Tibial artery (tissue), 4 donors: ENCODE measurements at places on chromosomes 5 and 9.

DNA sequence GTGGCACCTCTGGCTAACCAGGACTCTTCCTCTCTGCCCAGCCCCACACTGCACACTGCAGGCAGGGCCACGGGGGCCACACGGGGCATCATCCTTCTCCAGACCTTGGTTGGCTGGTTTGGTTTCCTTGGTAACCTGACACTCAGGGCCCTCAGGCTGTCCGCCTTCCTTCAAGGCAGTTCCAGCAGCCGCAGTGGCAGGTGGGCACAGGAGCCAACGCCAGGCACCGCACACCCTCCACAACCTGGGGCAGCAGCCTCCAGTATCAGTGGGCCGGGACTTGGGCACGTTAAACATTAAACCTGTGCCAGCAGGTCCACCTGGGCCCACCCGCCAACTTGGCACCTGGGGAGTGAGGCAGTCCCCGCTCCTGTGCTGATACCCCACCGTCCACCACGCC, 1.9 kb downstream of the NPDC1 start:
- no peak for DNase-seq

- DNase-seq, result no peak
Measured at GRCh38 chr5:2165203-2165602, 282.5 kb upstream of the IRX4 start.

DNA sequence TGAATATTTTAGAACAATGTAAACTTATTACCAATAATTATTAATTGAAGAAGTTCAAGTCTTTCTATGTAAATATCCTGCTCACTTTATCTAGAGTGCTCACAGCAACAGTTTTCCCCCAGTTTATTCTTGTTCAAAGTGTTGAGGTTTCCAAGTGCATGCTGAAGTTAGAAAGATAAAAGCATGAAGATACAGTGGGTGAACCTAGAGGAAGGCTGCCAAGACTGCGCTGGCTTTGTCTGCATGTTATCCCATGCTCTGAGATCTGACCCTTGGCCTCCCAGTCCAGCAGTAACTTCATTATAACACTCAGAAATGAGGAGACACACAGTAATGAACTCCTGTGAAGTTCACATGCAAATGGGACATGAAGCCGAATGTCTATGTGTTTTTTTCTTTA, 76.0 kb upstream of the PIP5K1B start:
- DNase-seq, result no peak

DNA sequence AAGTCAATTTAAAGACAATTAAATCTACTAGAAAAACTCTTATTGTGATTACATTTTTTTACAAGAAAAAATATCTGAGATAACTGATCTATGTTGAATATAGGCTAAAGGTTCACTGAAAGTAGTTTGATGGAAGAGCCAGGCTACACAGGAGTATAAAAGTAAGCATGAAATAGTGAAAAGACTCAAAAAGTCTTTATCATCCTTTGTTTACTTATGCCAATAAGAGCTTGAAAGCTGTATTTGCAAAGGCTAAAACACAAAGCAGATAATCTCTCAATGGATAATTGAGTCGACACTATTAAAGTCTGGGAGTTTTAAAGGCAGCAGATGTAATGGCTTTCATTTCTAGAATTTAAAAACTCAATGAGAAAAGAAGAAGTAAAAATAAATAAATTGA, 42.0 kb downstream of the SSBP2 start:
- no peak for DNase-seq

DNA sequence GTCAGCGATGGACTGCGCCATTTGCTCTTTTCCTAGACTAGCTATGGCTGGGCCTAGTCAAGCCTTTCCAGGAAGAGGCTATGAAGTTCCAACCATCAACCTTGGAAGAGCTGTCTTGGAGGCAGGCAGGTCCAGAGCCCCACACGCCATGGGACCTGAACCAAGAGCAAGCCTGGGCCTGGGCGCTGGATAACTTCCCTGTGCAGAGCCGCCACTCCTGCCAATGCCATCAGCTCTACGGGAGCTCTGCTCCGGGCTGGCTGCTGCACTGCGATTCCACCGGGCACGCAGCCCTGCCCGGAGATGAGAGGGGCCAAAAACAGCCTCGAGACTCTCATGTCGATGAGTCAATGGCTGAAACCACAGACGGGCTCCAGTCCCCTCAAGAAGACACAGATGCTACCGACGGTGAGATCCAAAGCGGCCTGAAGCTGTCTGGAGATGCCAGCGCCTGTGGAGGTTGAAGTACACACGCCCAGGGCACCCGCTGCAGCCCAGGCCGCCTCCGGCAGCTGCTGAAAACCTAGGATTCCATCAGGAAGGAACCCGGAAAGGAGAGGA, 103.7 kb upstream of the SELENOP start:
- DNase-seq, result no peak

- DNase-seq, result no peak
Measured at GRCh38 chr5:130514984-130515690, 610.9 kb downstream of the CHSY3 start.

DNA sequence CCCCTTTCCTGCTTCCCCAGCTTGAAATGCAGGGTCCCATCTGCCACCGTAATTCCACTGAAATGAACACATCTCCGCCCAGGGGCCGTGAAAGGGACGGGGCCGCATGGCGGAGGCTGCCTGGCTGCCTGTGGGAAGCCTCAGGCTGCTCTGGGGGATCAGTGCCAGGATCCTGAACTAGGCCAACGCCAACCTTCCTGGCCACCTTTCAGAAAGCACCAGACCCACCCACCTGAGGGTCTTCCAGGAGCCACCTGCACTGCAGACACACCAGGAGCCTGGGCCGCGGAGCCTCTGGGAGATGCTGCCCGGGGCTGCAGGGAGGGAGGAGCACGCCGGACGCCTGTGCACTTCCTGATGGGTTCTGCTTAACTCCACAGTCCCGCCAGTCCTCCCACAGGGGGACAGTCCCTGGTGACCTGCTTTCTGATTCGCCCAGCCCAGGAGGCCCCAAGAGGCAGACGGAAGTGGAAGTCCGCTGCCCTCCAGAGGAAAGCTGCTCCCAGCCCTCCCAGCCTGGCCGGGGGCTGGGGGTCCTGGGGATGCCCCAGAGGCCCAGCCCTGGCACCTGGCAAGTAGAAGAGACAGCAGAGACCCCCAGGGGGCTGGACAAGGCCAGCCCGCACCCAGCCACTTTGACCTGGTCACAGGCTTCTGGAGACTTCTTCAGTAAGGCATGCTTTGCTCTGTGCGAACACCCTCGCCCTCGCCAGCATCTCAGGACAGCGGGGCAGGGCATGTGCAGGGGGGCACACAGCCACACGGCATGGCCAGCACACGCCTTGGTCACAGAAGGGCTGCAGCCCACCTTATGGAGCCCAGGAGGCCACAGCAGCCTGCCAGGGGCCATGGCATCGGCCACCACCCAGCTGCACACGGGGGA, at the start of gene CARD9:
Gene CARD9 (minus strand): TSS at position 370 of the 883 bp plus-strand sequence. CDS start 1,591 bp downstream, outside the sequence.
- no peak for DNase-seq

GRCh38 chr5:39758426-39758825, 333.6 kb upstream of the DAB2 start:
- no peak for DNase-seq

DNA sequence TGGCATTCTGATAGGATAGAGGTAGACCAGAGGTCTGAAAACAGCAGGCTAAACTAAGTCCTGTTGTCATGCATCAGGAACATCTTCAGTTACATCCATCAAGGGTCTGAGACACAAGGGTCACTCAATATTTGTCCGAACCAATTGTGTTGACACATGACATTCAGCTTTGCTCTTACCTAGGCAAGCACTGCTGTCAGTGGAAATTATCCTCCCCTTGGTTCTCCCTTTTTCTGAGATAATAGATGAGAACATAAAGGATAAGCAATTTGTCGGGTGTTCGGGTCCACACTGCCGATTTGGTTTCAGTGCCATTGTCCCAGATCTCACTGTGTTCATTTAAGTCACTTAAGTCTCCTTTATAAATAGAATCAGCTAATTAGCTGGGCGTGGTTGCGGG, 148.3 kb upstream of the MSX2 start:
- no peak for DNase-seq

- DNase-seq, result peak; percentile 12
Measured at GRCh38 chr5:151676719-151677118, 10.0 kb downstream of the SPARC start.

DNA sequence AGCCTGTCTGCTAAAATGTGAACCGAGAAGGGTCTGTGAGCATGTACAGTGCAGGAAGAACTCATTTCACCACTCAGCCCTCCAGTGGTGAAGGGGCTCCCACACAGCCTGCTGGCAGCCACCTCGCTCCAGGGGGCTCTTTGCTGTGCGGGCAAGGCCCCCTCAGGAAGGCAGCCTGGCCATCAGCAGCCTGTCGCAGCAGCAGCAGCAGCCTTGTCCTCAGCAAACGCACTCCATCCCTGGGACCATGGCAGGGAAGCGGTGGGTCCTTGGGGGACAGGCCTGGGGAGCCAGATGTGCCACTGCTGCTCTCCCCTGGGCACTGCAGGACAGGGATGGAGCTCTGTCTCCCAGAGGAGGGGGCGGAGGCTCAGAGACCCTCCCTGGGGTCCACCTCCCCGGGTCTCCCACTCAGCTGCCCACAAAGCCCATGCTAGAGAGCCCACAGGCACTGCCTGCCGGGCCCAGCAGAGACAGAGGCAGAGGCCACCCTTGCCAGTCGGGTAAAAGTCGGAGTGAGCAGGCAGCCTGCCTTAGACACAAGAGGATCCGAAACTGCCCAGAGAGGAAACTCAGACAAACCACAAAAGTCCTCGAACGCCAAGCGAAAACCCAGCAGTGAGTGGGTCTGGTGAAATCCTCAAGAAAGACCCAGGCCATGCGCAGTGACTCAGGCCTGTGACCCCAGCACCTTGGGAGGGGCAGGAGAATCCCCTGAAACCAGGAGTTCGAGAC, 8.0 kb downstream of the BRD3 start:
- DNase-seq, result peak; percentile 44

DNA sequence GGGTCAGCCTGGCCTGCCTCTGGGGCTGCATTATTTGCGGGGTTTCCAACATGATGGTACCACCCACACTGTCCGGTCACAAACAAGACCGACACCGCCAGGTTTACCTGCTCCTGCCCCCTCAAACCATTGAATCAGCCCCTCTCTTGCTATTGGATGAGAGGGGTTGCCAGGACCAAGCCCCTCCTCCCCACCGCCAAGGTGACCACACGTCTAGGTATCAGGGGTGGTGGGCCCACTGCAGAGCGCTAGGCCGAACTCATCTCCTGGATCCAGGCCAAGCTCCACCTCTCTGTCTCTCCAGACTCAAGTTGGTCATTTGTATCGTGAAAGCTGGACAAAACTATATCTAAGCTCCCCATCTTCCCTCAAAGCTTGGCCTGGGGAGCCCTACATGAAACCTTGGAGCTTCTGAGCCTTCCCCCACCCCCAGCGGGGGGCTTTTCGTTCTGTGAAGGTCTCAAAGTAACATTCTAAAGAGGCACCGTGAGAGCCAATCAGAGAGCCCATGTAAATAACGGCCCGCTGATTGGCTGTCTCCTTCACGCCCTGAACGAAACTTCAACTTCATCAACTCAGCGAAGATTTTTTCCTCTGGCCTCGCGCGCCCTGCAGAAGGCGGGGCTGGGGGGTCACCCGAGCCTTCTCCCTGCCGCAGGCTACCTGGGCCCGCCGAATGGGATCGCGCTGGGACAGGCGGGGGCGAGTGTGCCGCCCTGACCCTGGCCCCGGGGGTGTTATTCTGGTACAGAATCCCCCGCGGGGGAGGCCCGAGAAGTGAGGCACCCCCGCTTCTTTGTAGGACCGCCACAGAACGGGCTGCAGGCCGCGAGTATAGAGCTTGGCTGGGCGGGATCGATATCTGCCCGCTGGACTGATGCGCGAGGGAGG, 49.6 kb upstream of the PSD2 start:
- DNase-seq, result peak; percentile 90

DNA sequence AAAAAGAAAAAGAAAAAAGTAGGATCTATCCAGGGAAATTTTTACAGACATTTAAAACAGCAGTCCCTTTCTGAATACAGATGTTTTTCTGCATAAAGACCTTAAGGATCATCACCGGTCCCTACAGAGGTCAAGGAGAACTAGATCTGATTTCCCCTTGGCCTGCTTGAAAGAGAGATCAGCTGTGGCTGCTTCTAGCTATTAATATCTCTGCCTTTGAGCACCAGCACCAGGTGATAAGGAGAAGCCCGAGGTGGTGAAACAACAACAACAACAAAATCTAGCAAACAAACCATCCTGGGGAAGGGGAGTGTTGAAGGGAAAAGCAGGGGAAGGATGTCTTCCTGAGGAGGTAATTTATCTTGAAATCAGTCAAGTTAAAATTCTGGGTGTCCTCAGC, 42.1 kb downstream of the ZNF366 start:
- no peak for DNase-seq

DNA sequence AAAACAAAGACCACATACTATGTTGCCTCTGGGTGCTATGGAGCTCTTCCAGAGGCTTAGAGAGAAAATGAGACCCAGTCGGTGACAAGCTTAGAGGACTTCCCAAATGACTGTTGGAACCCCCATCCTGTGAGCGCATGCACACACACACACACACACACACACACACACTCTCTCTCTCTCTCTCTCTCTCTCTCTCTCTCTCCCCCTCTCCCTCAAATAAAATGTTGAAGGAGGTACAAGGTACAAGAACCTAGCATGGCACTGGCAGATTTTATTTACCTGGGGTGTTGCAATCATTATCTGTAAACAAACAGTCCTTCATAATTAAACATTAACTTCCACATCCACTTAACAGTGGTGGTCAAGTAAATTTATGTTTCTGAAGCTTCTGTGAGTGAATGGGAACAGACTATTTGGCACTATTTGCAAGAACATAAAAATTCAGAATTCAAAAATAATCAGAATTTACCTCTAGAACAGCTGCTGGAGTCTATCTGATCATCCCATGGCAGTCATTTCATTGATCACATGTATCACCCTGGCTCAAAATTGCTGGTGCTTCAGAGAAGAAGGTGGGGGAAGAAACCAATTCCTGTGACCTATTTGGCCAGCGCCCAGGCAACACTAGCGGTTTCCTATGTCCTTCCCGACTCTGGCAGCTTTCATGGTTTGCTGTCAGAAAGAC, 24.9 kb downstream of the TRPM3 start:
- no peak for DNase-seq

DNA sequence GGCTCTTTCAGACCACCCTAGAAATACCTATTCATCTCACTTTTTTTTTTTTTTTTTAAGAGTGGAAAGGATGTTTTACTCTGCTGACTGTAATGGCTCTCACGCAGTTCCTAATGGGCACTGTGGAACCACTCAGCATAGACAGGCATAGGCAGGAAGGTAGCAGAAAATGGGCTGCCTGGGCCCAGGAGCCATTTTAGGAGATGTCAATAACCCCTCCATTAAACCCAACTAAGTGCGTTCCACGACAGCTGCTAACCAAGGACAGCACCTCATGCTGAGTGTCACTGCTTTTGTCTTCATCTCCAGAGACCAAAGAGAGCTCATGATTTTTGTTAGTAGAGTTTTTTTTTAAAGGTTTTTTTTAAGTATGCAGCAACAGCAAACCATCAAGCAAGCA, 15.3 kb downstream of the MAP1B start:
- DNase-seq, result no peak

- no peak for DNase-seq
Measured at GRCh38 chr9:16180546-16180945, 627.7 kb downstream of the CCDC171 start.
